NCI-H1436 treated with DMSO at 0.1 percent for 48 hours (cell line): ENCODE measurements at places on chromosomes 4 and X.

- DNase-seq, result no peak
These were observed 8.7 kb upstream of the MSANTD1 start for GRCh38 chr4:3239998-3240920.

DNA sequence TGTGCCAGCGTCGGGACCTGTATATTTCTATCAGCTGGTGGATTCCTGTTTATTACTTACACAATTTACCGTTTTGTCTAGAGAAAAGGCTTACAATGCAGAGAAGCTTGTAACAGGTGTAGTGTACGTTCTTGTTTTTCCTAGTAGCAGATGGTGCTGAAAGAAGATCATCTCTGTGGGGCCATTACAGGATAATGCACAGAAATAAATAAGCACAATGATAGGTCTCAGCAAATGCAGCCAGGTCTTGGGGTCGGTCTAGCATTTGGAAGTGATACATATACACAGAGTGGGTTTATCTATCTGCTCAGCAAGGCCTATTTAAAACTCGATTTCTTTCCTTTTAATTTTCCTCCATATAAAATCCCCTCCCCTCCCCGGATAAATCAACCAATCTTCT, 180.9 kb upstream of the LCORL start:
- DNase-seq, result no peak

DNA sequence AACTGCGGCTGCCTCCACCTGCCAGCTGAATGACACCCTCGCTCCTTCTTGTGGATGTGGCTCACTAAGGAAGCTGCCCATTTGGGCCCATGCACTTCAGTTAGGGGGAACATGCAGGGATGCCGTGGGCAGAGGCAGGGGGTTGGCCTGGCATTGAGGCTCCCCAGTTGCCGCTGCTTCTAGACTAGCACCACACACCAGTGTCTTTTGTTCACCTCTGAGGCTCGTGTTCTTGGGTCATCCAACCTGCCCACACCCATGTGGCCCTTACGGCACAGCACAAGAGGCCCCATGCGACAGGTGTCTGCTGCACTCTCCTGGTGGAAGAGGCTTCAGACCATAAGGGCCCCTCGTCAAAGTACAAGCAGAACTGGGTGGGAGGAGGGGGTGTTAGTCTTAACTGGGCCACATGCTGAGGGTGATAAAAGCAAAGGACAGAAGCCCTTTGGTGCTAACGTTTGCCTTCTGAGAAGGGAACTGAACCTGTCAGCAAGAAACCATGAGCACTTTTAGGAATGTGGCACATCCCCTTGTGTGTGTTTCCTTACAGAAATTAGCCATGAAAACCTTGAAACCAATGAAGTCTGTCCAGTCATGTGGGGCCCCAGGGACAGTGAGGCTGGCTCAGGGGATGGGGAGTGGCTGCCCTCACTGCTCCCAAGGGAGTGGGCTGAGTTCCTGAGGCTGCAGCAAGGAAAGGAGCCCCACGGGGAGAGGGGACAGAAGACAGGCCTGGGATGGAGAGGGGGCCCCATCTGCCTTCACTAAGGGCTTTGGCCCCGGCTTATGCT, 39.2 kb downstream of the MAP7D3 start:
- DNase-seq, result no peak

- DNase-seq, result no peak
These were observed 106.2 kb upstream of the SMAD1 start for GRCh38 chr4:145375416-145375815.

- no peak for DNase-seq
These were observed 7.8 kb upstream of the PLS3 start for GRCh38 chrX:115553171-115553570.

DNA sequence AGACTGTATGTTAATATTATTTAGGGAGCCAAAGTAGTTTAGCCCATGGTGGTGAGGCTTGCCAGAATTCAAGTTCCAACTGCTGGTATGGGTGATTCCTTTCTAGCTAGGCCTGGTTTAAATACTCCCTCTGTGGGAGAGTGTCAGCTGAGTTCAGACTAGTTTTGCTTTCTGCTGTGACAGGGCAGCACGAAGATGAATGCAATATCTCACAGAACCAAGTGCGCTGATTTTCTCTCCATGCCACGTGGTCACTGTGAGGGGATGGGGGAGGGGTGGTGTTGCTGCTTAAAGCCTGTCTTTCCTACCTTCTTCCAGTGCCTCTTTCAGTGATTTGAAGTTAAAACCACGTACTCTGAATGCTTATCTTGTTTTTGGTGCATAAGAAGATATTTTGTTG, 445.7 kb upstream of the CXorf51B start:
- DNase-seq, result no peak

DNA sequence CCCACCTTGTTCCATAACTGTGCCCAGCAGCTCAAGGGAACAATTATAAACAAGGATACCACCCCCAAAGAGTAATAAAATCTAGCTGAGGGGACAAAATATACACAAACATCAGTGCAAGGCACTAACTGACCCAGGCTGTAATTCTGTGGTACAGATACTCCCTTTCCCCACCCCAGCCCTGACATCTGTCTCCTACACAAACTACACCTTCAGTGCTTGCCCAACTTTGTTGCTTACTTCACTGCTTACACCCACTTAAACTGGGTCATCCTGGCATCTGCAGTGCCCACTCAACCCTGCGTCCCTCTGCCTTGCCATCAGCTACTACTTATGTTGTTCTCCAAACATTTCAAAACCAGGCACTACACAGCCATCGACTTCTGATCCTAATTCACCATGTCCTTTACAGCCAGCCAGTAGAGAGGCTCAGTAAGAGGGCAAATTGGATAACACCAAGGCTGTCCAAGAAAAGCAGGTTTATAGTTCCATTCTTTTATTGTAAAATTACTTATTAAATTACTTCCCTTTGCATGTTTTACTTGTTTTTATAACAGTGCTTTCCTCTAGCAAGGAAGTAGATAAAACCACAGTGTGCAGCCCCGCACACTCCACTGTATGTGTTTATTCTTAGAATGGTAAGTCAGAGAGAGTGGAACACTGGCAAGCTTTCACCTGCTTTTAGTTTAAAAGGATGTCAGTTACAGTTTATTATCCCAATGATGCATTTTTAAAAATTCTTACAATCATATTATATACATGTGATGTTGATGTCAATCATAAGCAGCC, 149.6 kb downstream of the INPP4B start:
- no peak for DNase-seq

DNA sequence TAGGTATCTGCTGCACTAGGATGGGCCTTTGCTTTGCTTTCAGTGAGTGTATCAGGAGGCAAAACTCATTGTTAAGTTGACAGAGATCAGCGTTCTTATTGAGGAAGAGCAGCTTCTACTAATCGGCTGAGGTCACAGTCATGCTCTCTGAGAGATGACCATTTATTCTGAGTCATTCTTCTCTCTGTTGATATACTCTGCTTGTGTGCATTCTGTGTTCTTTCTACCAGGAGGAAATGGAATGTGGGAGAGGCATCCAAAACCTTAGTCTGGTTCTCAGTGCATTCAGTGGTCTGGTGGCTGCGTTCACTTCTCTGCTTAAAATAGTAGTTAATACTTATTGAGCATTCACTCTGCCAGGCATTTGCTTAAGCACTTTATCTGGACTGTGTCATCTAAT, 66.2 kb downstream of the RRAGB start:
- DNase-seq, result no peak

DNA sequence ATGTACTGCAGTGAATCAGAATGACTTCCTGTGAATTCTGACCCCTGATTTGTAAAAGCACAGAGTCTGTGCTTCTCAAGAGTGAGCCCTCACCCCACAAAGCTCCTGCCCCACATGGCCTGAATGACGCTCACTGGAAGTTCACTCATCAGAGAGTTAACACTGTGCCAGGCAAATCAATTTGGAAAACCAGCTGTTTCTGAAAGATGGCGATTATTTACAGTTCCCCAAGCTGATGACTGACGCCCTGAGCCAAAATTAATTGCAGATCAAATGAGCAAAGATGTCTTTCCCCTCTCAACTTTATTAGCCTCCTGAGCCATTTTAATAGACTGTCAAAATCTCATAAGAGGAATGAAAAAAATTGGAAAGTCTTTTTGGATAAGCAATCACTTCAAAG, 118.0 kb downstream of the SLC2A9 start:
- DNase-seq, result no peak

DNA sequence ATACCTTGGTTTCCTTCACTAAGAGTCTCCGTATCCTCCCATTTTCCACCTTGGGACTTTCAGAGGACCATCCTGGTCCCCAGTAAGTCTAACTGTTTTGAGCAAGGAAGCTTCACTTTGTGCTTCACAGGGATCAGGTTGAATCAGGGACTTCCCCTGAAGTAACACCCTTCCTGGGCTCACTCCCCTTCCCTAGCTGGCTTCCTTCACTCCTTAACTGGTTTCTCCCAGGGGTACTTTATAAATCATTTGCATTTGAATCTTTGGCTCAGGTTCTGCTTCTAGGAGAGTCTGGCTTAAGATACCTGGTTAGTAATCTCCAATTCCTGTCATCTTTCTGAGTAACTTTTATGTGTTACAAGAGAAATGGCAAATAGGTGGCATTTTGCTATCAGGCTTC, 24.5 kb upstream of the GRIA2 start:
- no peak for DNase-seq

DNA sequence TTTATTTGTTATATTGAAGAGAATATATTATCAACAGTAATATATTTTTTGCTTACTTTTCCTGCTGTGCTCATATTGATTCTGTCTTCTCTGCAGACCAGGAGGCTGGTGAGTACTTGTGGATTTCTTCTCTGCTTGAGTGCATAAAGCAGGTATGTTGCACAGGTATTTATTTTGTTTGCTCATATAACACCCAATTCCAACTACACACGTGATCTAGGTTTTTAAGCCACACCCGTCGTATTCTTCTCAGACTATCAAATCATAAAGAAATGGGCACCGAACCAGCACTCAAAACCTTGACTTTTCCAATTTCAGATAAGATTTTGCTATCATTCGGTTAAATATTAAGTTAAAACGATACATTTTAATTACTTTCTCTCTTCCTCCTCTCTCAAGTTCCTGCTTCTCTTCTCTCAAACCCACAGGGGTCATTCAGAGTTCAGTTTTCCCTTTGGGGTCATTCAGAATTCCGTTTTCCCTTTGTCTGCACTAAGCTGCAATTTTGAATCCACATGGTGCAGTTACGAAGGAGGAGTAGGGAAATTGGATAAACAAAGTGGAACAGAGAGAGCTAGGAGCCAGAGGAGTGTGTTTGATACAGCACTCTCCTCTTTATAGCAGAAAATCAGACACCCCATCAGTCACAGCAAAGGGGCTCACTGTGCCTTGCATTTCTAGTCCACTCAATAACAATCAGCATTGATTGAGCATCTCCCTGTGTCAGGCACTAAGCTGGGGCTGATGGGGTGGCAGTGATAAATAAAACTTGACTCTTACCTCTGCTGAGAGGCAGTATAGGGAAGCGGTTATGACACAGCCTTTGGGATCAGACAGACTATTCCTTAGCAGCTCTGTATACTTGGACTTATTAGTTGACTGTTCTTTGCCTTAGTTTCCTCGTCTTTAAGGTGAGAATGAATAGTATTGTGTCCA, at the start of gene ADH1C:
Gene ADH1C, minus strand, starts transcription at position 145 of the 936 bp plus-strand sequence. Its CDS starts 71 bp downstream, at position 74.
- DNase-seq, result no peak

DNA sequence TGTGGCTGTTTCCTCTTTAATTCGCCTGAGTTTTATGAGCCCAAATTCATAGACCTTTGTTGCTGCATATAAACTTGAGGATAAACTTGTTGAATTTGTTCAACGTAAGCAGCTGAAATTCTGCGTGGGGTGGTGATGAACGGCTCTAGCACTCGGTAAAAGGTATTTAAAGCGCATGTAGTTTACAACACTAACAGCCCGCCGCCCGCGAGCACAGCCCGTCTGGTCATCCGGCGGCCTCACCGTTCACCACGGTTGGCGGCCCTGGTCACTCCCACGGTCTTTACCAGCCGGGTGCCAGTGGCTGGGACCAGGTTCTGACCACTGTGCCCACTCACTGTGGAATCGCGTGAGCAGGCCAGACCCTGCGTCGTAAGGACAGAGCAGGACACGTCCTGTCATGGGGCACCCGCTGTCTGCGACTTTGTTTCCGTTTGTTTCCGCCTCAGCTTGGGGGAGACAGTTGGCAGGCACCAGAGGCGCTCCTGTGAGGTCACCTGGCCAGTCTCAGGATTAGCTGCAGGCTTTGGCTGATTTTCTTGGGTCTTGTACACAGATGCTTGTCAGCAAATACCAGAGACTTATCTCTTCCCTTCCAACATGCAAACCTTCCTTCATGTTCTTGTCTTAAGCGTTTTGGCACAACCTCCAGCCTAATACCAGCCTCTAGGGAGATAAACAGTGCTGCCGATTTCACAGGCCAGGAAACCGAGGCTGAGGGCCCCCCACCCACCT, 36.8 kb upstream of the SPON2 start:
- DNase-seq, result no peak

DNA sequence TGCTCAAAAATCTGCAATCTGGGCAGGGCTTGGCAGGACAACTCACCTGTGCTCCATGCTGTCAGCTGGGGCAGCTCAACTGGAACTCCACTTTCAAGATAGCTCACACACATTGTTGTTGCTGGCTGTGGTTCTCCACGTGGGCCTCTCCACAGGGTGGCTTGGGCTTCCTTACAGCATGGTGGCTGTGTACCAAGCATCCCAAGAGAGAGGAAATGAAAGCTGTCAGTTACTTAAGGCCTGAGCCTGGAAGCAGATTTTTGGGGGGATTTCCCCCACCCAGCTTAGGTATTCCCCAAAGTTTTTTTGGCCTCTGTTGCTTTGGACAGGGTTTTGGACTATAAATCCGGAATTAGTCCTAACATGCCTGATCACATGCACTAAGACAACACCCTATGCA, 81.0 kb downstream of the BCOR start:
- DNase-seq, result no peak

DNA sequence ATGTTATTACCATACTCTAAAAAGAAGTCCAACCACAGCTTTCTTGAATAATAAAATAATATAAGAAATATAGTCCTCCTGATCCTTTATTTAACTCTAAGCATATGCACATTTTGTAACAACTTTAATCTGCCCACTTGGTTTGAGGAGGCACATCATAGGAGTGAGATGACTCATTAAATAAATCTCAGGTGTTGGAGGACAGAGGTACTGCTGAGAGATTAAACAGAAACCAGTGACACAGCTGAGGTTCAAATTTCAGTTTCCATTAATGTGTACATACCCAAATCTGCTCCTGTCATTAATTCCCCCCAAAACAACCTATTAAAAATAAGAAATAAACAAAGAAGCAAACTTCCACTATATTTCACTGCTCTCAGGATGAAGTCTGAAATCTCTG, 211.0 kb downstream of the KCTD8 start:
- DNase-seq, result no peak

DNA sequence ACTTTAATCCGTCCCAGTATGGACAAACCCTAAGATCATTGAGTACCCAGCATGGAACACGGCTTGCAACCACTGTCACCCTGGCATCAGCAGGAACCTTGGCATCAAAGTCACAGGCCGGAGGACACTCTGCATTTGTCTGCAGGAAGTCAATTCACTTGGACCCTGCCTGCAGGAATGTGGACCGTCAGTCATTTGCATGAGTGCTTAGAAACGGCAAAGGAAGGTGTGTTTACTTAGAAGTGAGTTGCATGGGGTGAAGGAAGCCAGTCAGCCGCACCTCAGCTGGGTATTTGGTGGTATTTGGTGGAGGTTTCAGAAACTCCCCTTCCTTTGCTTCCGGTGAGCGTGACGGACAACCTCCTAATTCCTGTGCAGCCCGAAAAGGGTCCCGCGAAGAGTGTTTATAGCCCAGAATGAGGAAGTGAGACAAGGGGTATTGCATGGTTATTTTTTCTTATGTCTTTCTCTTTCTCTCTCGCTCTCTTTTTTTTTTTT, 15.5 kb downstream of the P2RY8 start:
- no peak for DNase-seq
